ENCODE measurements at places on chromosomes 4 and X.

GRCh38 chr4:105633241-105633640 lies 75.2 kb downstream of the INTS12 start:
- DNase-seq, result no peak

DNA sequence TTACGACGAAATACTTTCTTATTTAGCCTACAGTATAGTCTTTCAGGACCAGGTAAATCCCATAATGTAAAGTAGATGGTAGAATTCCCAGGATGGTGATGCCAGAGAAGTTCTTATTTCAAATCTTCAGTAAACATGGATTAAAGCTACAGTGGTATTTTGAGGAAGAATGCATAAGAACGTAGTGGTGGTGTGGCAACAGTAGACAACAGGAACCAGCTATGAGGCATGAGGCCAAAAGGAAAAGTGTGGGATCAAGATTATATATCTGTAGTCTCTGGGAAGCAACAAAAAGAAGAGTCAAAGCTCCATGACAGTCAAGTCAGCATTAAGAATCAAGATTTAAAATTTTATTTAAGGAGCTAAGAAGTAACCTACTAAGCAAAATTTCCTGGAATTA lies 60.2 kb downstream of the METTL14 start:
- no peak for DNase-seq

GRCh38 chrX:38660395-38661102 lies 99.2 kb downstream of the TSPAN7 start:
- no peak for DNase-seq

- no peak for DNase-seq
Observed at GRCh38 chrX:69555481-69556041, 51.4 kb downstream of the NALF2 start.

GRCh38 chr4:35541146-35541887 lies 703.0 kb downstream of the ARAP2 start:
- no peak for DNase-seq

DNA sequence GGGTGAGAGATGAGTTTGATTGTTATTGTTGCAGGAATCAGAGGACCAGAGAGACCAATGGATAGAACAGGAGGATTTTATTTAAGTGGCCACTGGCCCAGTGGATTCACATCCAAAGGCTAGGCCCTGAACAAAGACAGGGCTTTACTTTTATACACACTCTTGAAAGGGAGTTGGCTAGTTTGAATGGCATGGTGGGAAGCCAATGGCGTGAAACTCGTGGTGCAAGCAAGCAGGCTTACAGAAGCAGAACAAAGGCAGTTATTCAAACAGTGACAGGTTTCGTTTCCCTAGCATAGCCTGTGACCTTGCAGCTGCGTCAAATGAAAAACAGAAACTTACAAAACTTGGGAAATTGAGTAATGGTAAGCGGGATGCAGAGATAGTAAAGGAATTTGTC lies 110.2 kb upstream of the PRDX4 start:
- no peak for DNase-seq

DNA sequence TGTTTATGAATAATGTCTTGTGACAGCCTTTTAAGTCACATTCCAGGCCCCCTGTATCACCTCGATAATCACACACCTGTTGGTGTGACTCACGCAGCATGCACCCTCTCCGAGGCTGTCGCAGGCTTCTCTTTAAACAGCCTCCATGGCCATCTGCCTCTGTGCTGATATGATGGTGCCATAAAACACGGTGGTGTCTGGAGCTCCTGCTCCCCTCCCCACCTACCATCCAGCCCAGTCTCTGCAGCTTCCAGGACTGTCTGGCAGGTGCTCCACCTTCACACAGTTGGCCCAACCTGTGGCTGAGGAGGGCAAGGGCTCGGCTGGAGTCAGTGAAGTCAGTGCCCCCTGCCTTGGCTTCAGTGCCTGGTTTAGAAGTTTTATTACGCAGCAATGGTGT lies 173.8 kb upstream of the RPL34 start:
- no peak for DNase-seq

GRCh38 chr4:98565681-98566301 lies 92.6 kb downstream of the TSPAN5 start:
- DNase-seq, result no peak

- no peak for DNase-seq
Observed at GRCh38 chr4:121927948-121928347, 23.9 kb downstream of the TRPC3 start.

GRCh38 chrX:19544693-19545305 lies 29.5 kb upstream of the MAP3K15 start:
- no peak for DNase-seq

DNA sequence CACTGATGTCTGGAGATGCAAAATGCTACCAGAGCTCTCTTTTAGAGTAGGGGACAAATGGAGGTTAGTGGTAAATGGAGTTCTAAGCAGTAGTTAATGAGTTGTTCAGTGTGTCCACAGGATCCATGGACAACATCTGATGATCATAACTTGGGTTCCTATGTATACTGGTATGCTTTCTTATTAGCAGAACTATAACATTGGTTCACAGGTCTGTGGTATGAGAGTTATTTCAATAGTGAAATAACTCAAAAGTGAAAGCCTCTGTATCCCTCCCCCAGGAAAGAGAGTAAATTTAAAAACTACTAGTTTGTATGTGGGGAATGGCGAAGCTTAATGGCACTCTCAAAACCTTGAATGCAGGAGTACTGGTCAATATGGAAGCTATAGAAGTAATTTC lies 363.5 kb upstream of the EMCN start:
- no peak for DNase-seq

- DNase-seq, result no peak
Observed at GRCh38 chr4:187944179-187944578, 51.4 kb upstream of the ZFP42 start.

DNA sequence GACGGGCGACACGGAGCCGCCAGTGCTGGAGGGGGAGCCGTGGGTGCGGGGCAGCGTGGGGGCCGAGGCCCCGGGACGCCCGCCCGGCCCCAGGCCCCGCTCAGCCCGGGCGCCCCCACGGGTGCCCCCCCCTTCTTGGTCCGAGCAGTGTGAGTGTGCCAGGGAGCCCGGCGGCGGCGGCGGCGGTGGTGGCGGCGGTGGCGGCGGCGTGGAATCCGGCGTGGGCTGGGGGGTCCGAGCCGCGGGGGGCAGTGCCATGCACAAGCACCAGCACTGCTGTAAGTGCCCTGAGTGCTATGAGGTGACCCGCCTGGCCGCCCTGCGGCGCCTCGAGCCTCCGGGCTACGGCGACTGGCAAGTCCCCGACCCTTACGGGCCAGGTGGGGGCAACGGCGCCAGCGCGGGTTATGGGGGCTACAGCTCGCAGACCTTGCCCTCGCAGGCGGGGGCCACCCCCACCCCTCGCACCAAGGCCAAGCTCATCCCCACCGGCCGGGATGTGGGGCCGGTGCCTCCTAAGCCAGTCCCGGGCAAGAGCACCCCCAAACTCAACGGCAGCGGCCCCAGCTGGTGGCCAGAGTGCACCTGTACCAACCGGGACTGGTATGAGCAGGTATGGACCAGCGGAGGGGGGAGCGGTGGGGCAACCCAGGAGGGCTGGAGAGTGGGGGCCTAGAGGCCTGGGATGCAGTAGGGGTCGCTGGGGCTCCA lies 466 bp downstream of the DLG3 start:
- DNase-seq, result no peak

- no peak for DNase-seq
Observed at GRCh38 chrX:134932528-134933217, 58.1 kb upstream of the SMIM10 start.

- DNase-seq, result no peak
Observed at GRCh38 chr4:48071191-48071590, 54.6 kb downstream of the NIPAL1 start.

DNA sequence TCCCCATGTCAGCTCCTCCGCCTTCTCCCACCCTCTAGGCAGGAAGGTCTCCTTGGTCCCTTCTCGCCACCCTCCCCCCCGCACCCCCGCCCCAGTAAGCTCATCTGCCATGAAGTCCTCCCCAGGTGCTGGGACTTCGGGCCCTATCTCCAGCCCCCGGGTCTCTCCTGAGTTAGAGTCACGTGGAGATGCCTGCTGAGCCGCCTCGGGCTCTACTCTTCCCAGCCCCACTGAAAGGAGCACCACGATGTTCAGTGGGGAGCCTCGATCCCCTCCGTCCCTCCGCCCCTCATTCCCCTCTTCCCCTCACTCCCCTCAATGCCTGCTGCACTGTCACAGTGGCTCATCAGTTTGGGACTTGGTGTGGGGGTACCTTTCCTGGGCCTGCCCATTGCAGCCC lies 3.9 kb downstream of the HTRA3 start:
- no peak for DNase-seq

- DNase-seq, result no peak
Observed at GRCh38 chr4:170007113-170007512, 19.1 kb downstream of the MFAP3L start.

DNA sequence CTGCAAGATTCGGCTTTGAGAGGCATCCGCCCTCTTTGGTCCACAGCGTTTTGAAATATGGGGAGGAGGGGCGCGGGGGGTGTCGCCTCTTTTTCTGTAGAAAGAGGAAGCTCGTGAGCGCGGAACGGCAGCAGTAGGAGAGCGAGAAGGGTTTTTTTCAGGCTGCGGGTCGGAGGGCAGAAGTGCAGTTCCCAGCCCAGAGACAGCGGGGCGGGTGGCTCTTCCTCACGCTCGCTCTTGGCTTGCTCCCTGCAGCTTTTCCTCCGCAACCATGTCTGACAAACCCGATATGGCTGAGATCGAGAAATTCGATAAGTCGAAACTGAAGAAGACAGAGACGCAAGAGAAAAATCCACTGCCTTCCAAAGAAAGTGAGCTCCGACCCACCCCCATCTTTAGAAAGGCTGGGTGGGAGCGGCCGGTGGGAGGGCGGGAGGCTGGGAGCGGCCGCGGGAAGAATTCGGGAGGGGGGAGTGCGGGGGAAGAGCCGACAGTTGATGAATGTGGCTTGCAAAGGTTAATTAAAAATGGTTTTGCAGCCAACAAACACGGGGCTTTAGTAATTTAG lies 1.2 kb downstream of the TMSB4X start:
- DNase-seq, result no peak

DNA sequence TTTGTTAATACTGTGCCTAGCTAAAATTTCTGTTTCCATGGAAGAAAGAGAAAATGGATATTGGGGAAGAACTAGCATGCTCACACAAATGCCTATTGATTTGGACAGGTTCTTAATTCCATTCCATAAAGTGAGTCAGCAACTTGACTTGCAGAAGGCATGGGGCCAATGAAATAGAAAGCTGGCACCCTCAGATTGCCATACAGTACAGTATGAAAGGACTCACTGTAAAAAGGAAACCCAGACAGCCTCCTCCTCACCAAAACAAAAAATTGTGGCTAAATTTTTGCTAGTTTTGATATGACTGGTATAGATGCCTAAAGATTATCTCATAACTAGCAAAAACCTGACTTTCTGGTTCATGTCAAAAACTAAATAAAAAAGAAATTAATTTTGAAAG lies 11.2 kb upstream of the TAB3 start:
- no peak for DNase-seq

GRCh38 chr4:150176547-150176946 lies 98.3 kb downstream of the DCLK2 start:
- DNase-seq, result no peak

GRCh38 chr4:80592950-80593349 lies 257.4 kb downstream of the CFAP299 start:
- DNase-seq, result no peak

GRCh38 chr4:27764526-27764837 lies 903.8 kb downstream of the STIM2 start:
- DNase-seq, result no peak

GRCh38 chr4:68180849-68181526 lies 51.3 kb upstream of the TMPRSS11F start:
- DNase-seq, result no peak

- no peak for DNase-seq
Observed at GRCh38 chr4:156723951-156724668, 247.5 kb downstream of the PDGFC start.

- no peak for DNase-seq
Observed at GRCh38 chrX:10620121-10620699, at the start of gene MID1. TSS of gene MID1 (minus strand) at chrX:10620585. CDS start at chrX:10567547, 53,038 bp downstream.

DNA sequence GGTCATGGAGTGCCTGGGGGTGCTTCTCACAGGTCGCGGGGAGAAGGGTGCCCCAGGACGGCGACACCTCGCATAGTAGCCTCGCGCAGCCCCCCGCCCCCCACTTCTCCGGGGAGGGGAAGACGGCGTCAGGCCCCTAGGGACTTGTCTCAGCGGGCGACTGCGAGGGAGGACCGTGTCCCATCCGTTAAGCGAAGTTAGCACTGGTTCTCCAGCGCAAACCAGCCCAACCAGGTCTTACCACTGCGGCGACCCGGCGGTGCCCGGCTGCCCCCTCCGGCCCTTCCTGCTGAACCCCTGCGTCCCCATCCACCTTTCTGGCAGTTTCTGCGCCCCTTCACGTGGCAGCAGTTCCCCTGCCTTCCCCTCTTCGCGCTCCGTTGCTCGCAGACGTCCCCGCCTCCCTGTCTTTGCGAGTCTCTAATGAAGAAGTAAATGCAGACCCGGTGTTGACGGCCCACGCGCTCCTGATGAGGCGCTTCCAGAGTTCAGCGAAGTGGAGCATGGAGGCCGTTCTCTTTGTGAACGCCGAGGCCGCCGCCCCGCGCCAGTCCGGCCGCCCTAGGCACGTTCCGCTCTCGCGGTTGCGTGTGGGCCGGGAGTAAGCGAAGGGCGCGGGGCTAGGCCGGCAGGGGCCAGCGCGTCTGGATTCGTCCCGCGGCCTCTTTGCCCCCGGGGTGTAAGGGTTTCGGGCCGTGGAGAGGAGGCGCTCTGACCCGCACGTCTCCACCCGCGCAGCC lies 3.0 kb downstream of the SLIT2 start:
- DNase-seq, result no peak

DNA sequence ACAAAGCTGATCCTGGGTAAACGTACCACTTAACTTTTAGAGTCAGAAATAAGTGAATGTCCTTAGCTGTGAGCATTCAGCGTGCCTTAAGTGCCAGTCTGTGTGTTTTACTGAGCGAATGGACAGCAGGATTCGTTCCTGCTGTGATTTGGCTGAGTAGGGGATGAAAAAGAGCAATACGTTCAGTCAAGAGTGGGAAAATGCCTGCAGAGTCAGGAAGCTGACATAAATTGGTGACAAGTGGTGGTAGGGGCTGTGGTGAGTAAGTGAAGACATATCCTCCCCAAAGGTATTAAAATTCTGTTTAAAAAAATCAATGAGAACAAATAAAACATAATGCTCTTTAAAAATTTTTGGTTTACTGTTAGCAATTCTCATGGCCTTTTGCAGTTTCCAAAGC lies 56.6 kb upstream of the TNIP3 start:
- DNase-seq, result no peak

DNA sequence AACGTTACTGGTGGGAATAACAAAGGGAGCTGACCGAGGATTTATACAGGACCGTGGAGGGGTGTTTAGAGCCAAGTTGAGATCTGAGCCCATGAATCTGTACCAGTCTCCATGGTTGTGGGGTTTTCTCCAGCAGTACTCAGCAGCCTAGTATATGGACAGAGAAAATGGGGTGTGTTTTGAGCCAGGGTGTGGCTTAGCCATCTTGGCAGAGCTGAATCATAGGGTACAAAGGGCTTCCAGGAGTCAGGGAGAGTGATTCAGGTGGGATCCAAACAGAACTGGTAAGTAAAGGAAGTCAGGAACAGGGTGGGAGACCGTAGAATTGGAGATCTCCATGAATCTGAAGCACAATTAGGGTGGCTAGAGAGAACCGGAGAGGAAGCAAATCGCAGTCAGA lies 7.4 kb upstream of the HPRT1 start:
- no peak for DNase-seq

GRCh38 chr4:73823760-73824159 lies 12.7 kb upstream of the CXCL6 start:
- no peak for DNase-seq

GRCh38 chr4:101066626-101067170 lies 280.6 kb downstream of the PPP3CA start:
- no peak for DNase-seq

GRCh38 chrX:70970482-70970995 lies 39.6 kb upstream of the SLC7A3 start:
- no peak for DNase-seq

GRCh38 chr4:2795893-2796848 lies 3.3 kb downstream of the SH3BP2 start:
- DNase-seq, result no peak

Measured in stimulated activated CD4-positive, alpha-beta T cell treated with anti-CD3 and anti-CD28 coated beads, Interleukin-1b, Interleukin-23, amount 100 ng/mL, for 4 hours (primary cell).